Activated CD4-positive, alpha-beta T cell treated with anti-CD3 and anti-CD28 coated beads, Interleukin-2, amount 10 ng/mL, durations not matched to agents 7 days and 5 days (primary cell): ENCODE measurements at places on chromosomes 6 and 20. TPM values are rescaled to one million over a fixed set of nuclear protein-coding genes. Genes with fewer than 3 reads are reported as not detected.

The PSORS1C2 gene
- total RNA-seq, result not detected

The PPP1R11 gene
- total RNA-seq, result 57.9 TPM

The VWA7 gene
- 5.2 TPM for total RNA-seq

The BTBD3 gene
- 5.5 TPM for total RNA-seq

The SLC44A4 gene
- total RNA-seq, result not detected

The DLGAP4 gene
- total RNA-seq, result 26.2 TPM

The PI3 gene
- not detected for total RNA-seq

The RBM24 gene
- total RNA-seq, result not detected

The ASIP gene
- not detected for total RNA-seq

DNA sequence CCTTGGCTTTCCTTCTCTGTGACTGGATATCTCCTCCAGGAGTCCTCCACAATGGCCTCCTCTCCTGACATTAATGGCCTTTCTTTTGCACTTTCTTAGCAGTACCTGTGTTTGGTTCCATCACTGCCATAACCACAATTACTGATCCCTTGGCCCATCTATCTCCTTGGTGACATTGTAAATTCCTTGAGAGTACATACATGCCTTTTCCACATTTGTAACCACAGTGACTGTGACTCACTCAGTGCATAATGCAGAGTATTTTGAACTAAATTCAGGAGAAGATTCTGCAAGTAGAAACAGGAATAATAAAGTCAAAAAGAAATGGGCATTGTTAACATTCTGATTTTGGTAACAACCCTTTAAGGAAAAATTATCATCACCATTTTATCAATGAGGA is 197.2 kb upstream of the SOX4 start:
- no peak for DNase-seq
- peaks cover 2% of the 10 kb centered on the region for H3K27me3 ChIP-seq
- H3K4me1 ChIP-seq, result no peaks in the 10 kb centered on the region
- no peak overlapping the region for H3K27ac ChIP-seq
- H3K4me3 ChIP-seq, result no peak overlapping the region

GRCh38 chr6:32129297-32130088 is 595 bp downstream of the FKBPL start:
- H3K4me1 ChIP-seq, result peaks cover 46% of the 10 kb centered on the region
- peaks cover 5% of the 10 kb centered on the region for H3K27me3 ChIP-seq
- peaks cover 25% of the 10 kb centered on the region for H3K36me3 ChIP-seq
- peak overlapping the region; percentile 98 for H3K4me3 ChIP-seq

- peaks cover 17% of the 10 kb centered on the region for H3K36me3 ChIP-seq
- H3K4me3 ChIP-seq, result no peak overlapping the region
- H3K4me1 ChIP-seq, result peaks cover 3% of the 10 kb centered on the region
Observed at GRCh38 chr20:46074006-46074405, 15.8 kb downstream of the NCOA5 start.

DNA sequence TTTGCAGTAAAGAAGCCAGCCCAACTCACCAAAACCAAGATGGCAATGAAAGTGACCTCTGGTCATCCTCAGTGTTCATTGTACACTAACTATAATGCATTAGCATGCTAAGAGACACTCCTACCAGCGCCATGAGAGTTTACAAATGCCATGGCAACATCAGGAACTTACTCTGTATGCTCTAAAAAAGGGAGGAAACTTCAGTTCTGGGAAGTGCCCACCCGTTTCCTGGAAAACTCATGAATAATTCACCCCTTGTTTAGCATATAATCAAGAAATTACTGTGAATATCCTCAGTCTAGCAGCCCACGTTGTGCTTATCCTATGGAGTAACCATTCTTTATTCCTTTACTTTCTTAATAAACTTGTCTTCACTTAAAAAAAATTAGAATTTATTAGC is 19.4 kb upstream of the TRERF1 start:
- H3K27ac ChIP-seq, result no peak overlapping the region
- H3K36me3 ChIP-seq, result peaks cover 3% of the 10 kb centered on the region
- peaks cover 5% of the 10 kb centered on the region for H3K27me3 ChIP-seq
- no peak overlapping the region for H3K4me3 ChIP-seq
- no peak for DNase-seq

DNA sequence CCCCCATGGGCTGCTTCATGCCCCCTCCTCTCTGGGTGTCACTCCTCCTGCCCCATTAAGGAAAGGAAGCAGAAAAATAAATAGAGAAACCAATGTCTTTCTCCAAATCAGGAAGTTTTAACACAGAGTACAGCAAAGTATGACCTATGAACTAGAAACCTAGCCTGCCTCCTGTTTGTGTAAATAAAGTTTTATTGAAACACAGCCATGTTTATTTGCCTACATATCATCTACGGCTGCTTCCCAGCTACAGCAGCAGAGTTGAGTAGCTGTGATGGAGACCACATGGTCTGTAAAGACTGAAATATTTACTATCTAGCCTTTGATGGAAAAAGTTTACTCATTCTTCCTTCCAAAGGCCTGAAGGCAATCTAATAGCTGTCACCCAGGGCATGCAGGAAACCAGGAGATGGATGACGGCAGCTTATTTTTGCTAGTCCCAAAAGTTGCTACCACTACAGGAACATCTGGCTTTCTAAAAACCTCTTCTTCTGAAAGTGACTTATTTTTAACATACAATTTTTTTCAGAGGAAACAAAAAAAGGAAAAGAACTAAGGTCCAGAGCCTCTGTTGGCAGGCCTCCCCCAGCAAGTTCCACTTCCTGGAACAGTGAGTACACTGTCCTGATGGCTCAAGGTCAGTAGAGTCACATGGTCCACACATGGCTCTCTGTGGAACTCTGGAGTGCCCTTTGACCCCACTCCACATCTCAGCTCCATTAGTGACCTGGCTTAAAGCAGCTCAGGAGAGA is 287.8 kb downstream of the PTPRT start:
- no peak overlapping the region for H3K27ac ChIP-seq
- no peaks in the 10 kb centered on the region for H3K36me3 ChIP-seq
- H3K4me1 ChIP-seq, result no peaks in the 10 kb centered on the region

DNA sequence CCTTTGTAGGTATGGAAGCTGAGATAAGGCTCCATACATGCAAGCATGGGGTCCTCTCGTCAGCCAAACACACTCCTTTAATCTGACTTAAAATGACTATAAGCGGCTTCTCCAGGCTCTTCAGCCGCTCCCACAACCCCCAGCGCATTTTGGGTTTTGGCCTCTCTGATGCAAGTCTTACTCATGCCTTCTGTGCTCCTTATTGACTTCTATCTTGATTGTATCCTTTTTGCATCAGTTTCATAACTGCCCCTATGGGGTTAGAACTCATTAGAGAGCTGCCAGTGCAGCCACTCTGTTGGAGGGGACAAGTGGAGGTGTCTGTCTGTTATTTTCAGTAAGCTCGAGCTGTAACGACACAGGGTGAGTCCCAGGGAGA is 70.1 kb upstream of the TAB2 start:
- no peak overlapping the region for H3K4me3 ChIP-seq
- peaks cover 47% of the 10 kb centered on the region for H3K4me1 ChIP-seq
- DNase-seq, result no peak
- no peaks in the 10 kb centered on the region for H3K27me3 ChIP-seq
- H3K36me3 ChIP-seq, result peaks cover 7% of the 10 kb centered on the region
- H3K27ac ChIP-seq, result no peak overlapping the region

GRCh38 chr6:3758842-3759144 is 7.3 kb upstream of the PXDC1 start:
- no peak for DNase-seq
- no peaks in the 10 kb centered on the region for H3K4me1 ChIP-seq
- no peaks in the 10 kb centered on the region for H3K36me3 ChIP-seq
- no peak overlapping the region for H3K4me3 ChIP-seq
- H3K27me3 ChIP-seq, result peaks cover 12% of the 10 kb centered on the region
- H3K27ac ChIP-seq, result no peak overlapping the region

GRCh38 chr20:14778875-14779274 is 441.5 kb upstream of the FLRT3 start:
- DNase-seq, result no peak
- no peaks in the 10 kb centered on the region for H3K36me3 ChIP-seq
- no peak overlapping the region for H3K27ac ChIP-seq
- H3K4me1 ChIP-seq, result no peaks in the 10 kb centered on the region
- H3K4me3 ChIP-seq, result no peak overlapping the region

- H3K27me3 ChIP-seq, result no peaks in the 10 kb centered on the region
- no peak overlapping the region for H3K27ac ChIP-seq
- no peaks in the 10 kb centered on the region for H3K36me3 ChIP-seq
- DNase-seq, result no peak
- no peak overlapping the region for H3K4me3 ChIP-seq
Observed at GRCh38 chr6:30901436-30901835, 6.6 kb upstream of the GTF2H4 start.

DNA sequence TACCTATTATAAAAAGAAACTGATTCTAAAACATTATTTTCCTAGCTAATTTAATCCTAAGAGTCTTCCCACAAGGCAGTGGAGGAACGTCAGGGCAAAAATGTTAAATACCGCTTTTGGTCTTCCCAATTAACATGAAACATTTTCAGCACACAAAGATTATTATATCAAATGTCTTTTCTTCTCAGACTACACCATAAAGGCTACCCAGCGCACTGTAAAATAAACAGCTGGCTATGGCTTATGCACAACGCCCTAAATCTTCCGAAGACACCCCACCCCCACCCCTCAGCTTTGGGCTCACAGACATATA is 1.0 kb downstream of the NUDT3 start:
- H3K36me3 ChIP-seq, result peaks cover under 1% of the 10 kb centered on the region
- H3K4me1 ChIP-seq, result peaks cover 9% of the 10 kb centered on the region
- no peak for DNase-seq
- no peaks in the 10 kb centered on the region for H3K27me3 ChIP-seq
- no peak overlapping the region for H3K4me3 ChIP-seq

DNA sequence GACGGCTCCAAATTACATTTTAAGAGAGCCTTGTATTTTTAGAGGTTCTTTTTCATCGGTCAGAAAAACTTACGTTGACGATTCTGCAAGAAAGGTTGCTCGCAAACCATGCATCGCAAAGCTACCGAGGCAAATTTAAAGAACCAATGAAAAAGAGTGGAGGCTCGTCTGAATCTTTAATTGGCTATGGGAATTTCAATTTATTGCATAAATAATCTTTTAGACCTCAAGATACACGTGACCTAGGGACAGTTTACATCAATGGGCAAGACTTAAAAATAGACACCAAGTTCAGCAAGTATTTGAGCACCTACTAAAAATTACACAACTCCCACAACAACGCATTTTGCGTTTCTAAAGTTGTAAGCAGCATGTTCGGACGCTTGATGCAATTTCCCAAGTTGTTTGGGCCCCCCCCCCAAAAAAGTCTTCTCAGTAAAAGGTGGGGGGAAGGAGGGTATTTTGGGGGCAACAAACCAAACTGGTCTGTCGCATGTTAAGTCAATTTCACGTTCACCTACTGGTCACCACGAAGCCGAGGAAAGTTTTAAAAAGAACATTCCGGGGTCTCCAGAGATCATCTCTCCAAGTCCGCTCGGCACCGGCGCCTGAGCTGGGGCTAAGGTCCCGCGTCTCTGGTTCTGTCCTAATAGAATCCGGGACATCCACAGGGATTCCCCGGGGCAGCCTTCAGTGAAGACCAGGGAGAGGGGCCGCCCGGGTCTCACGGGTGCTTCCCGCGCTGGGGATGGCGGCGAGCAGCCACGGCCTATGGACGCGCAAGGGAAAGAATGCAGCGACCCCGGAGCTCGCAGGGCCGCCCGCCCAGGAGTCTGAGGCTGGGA is 851 bp downstream of the SNX5 start:
- peak overlapping the region; percentile 95 for H3K27ac ChIP-seq
- H3K4me1 ChIP-seq, result peaks cover 54% of the 10 kb centered on the region
- H3K27me3 ChIP-seq, result no peaks in the 10 kb centered on the region
- peak overlapping the region; percentile 99 for H3K4me3 ChIP-seq
- DNase-seq, result no peak
- H3K36me3 ChIP-seq, result peaks cover 78% of the 10 kb centered on the region

GRCh38 chr20:12893019-12893418 is 115.8 kb upstream of the SPTLC3 start:
- DNase-seq, result no peak
- H3K27ac ChIP-seq, result no peak overlapping the region
- no peaks in the 10 kb centered on the region for H3K4me1 ChIP-seq
- no peaks in the 10 kb centered on the region for H3K27me3 ChIP-seq
- H3K4me3 ChIP-seq, result no peak overlapping the region

DNA sequence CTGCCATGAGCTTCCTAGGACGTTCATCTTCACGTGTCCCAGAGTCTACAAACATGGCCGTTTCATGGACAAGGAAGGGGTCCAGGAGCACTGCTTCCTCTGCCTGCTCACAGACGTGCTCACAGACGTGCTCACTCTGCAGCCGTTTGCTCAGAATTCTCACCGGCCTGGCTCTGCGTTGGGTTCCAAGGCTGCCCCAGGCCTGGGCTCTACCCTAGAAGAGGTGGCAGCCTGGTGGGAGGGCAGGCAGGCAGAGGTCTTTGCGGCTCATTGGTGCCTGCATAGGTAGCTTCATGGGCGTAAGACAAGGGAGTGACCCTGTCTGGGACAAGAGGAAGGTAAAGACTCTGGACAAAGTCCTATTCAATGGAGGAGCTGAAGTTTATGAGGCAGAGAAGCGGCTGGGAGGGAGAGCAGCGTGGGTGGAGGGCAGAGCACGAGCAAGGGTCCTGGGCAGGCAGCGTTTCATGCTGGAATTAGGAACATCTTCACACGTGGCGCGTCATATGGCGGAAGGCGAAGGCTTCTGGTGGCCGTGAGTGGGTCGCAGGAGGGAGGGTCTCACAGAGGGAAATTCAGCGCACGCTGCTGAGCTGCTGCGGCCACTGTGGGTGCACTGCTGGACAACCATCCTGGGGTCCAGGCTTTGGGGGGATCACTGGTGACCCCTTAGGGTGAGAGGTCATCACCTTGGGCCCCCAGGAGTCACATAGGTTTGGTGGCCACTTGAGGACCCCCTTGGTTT is 138.2 kb downstream of the PHACTR3 start:
- peak overlapping the region; percentile 37 for H3K27ac ChIP-seq
- DNase-seq, result no peak
- no peaks in the 10 kb centered on the region for H3K27me3 ChIP-seq
- no peaks in the 10 kb centered on the region for H3K36me3 ChIP-seq
- H3K4me1 ChIP-seq, result no peaks in the 10 kb centered on the region

DNA sequence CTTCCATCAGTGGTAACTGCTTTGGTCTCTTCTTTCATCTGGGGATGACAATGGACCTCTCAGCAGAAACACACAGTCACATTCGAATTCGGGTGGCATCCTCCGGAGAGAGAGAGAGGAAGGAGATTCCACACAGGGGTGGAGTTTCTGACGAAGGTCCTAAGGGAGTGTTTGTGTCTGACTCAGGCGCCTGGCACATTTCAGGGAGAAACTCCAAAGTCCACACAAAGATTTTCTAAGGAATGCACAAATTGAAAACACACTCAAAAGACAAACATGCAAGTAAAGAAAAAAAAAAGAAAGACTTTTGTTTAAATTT is 6.1 kb downstream of the EDN1 start:
- H3K4me1 ChIP-seq, result no peaks in the 10 kb centered on the region
- H3K27ac ChIP-seq, result no peak overlapping the region
- H3K4me3 ChIP-seq, result no peak overlapping the region
- no peaks in the 10 kb centered on the region for H3K36me3 ChIP-seq
- DNase-seq, result no peak

GRCh38 chr6:27452496-27452897 is 20.4 kb downstream of the ZNF184 start:
- H3K4me3 ChIP-seq, result no peak overlapping the region
- H3K27me3 ChIP-seq, result no peaks in the 10 kb centered on the region
- no peaks in the 10 kb centered on the region for H3K4me1 ChIP-seq
- H3K36me3 ChIP-seq, result peaks cover 91% of the 10 kb centered on the region
- H3K27ac ChIP-seq, result no peak overlapping the region
- no peak for DNase-seq
